ENCODE measurements at places on chromosomes 3 and 15.

DNA sequence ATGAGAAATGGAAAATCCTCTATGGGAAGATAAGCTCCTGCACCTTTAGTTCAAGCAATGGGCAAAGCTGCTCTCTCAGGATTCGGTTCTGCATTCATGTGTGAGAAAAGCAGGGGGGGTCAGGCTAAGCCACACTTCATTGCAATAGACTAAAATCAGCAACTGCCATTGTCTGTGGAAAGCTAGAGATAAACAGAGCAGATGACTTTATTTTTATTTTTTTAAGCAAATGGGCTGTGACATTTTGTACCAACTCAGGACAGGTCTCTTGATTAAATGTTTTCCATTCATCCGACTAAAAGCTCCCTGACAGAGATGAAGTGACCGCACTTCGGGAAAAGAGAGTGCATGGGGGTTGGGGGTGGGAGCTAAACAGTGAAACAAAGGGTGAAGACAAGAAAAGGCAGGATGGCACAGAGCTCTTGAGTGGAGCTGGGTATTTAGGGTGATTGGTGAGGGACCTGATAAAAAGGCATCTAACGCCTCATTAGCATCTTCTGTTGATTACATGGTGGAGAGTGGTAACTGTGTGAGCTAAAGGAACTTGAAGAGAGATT lies 987.4 kb downstream of the TUSC7 start:
- no peak for DNase-seq

- DNase-seq, result no peak
Observed at GRCh38 chr15:90680371-90680935, 36.7 kb upstream of the BLM start.

- no peak for DNase-seq
Observed at GRCh38 chr3:106514431-106514830, 645.6 kb upstream of the CBLB start.

DNA sequence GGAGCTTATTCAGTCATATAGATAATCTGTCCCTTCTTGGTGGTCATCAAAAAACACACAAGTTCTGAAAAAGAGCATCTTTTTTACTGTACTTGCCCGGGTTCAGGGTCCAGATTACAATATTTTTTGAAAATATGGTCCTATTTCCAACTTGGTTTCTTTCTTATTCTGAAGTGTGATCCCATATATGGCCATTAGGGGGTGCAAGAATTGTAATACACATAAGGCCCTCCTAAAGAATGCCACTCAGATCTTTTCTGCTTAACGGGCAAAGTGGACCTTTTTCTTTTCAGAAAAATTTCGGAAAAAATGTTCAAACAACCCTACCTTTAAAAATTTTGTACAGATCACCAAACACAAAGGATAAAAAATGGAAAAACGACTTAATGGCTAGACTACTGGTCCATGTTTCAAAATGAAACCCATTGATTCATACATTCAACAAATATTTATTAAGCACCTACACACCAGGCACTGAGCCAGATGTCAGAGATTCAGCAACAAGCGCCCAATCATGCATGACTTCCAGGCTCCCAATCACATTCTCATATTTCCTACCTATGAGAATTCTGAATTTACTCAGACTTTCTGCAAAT lies 102.0 kb upstream of the MYRIP start:
- peak; percentile 23 for DNase-seq

DNA sequence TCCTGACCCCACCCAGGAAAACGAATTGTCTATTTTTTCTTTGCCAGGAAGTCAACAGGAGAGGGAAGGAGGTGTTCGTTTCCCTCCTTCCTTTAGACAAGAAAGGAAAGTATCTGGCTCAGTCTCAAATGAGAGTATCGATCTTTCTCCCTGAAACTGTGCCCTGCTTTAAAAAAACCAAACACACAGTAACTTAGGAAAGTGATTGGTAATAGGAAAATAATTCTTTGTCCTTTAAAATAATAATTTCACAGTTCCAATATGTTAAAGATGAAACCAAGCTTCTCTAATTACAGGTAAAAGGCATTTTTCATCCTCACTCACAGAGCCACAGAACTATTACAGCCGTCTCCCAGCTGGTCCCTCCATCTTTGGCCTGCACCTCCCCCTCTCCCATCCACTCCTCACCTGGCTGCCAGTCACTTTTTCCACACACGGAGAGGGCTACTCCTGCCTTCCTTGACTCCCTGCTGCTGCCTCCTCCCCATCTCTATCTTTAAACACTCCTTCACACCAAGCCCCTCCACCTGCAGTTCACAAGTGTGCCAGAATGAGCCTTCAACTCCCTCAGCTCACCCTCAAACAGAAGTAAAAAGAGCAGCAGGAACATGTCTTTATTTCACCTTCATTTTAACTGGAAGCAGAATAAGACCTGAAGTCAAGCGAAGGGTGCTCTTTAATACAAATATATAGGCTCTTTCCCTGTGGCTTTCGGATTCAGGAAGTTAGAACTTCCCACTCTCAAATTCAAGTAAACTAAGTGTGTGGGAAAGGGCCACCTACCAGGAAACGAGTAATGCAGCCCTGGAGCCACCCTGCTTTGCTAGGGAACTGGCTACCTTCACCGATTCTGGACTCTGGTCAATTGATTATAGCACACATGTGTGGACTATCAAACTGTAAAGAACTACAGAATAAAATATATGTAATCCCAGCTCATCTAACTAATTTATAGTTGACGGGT lies 116.4 kb downstream of the SENP2 start:
- no peak for DNase-seq

DNA sequence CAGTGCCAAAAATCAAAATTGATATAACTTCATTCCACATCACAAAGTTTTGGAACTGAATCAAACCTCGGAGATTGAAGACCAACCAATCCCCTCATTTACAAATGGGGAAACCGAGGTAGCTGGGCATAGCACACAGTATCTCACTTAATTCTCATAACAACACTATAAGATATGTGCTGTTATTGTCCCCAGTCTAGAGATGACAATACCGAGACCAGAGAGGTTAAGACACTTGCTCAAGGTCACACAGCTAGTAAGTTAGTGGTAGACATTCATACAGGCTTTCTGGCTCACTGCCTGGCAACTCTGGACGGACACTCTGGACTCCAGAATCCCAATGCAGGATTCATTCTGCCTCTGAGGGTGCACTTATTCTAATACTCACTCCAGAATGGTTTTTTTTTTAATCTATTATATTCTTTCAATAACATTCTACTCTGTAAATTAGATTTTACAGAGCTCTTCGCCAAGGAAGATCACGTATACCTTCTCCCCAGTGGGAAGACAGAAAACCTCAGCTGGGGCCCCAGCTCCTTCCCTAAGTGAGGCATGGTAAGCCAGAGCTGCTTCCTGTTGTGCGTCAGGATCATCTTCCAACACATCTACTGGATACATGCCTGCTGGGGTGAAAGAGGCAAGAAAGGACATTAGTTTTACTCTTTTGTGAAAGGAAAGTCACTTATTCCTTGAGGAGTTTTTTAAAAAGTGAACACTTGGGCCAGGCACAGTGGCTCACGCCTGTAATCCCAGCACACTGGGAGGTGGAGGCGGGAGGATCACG lies 128.4 kb upstream of the IGF1R start:
- no peak for DNase-seq

GRCh38 chr3:51384055-51384725 lies 901 bp upstream of the MANF start:
- no peak for DNase-seq

- DNase-seq, result no peak
Observed at GRCh38 chr15:37819191-37819590, 115.2 kb upstream of the TMCO5A start.

- DNase-seq, result no peak
Observed at GRCh38 chr3:148711981-148712666, 14.4 kb downstream of the AGTR1 start.

GRCh38 chr15:70690491-70691276 lies 72.7 kb downstream of the UACA start:
- no peak for DNase-seq

DNA sequence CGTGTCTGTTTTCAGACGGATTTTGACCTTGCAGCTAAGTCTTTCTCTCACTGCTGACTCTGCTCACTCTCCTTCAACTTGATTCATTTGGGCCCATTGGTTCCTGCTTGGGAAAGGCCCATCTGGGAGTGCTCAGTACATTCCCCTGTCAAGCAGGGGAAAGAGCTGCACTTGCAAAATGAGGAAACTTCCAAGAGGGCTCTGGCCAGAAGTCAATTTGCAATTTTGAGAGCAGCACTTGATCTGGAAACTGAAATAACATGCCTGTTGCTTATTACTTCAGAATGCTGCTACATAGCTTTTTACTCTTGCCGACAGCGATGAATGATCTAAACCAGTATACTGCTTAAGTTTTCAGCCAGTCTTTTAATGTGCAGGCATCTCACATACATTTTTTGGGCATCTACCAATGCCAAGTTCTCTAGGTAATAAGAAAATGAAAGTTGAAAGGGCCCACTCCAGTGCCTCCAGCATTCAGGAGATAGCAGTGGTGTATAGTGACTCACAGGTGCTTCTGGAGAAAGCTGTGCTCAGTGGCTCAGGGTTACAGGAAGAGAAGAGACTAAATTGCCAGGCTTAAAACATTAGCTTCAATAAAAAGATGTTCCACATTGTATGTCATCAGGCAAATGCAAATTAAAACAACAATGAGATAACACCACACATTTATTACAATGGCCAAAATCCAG lies 70.1 kb upstream of the RORA start:
- no peak for DNase-seq

- no peak for DNase-seq
Observed at GRCh38 chr3:157544501-157545130, 41.4 kb upstream of the VEPH1 start.

- DNase-seq, result no peak
Observed at GRCh38 chr3:133779626-133780203, 25.9 kb upstream of the SRPRB start.

DNA sequence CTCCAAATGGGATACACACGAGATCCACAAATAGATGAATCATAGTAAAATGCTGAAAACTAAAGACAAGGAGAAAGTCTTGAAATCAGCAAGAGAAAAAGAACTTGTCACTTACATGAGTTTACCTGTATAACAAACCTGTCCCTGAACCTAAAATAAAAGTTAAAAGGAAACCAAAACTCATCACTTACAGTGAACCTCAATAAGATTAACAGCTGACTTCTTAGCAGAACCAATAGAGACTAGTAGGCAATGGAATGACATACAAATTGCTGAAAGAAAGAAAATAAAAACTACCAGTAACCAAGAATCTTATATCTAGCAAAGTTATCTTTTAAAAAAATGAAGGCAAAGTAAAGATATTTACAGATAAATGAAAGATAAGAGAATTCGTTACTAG lies 27.4 kb downstream of the SEC22A start:
- DNase-seq, result peak; percentile 5

GRCh38 chr3:39166134-39166710 lies 12.8 kb upstream of the CSRNP1 start:
- no peak for DNase-seq

- DNase-seq, result no peak
Observed at GRCh38 chr3:186476044-186476468, 68.1 kb downstream of the CRYGS start.

DNA sequence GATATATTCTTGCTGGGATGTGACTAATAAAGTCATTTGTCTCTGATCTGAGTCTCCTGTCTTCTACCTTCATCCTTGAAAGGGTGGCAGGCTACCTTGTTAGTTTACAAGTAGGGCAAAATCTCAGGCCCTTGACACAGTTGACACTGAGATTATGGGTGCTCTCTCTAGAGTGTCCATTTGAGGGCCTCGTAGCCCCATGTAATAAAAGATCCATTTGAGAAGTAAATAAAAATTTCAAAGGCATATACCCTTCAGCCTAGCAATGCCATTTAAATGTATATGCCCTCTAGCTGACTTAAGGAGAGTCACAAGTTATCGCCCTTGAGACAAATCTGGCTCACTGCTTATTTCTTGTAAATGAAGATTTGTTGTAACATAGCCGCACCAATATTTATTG lies 98.6 kb downstream of the TCF12 start:
- no peak for DNase-seq

DNA sequence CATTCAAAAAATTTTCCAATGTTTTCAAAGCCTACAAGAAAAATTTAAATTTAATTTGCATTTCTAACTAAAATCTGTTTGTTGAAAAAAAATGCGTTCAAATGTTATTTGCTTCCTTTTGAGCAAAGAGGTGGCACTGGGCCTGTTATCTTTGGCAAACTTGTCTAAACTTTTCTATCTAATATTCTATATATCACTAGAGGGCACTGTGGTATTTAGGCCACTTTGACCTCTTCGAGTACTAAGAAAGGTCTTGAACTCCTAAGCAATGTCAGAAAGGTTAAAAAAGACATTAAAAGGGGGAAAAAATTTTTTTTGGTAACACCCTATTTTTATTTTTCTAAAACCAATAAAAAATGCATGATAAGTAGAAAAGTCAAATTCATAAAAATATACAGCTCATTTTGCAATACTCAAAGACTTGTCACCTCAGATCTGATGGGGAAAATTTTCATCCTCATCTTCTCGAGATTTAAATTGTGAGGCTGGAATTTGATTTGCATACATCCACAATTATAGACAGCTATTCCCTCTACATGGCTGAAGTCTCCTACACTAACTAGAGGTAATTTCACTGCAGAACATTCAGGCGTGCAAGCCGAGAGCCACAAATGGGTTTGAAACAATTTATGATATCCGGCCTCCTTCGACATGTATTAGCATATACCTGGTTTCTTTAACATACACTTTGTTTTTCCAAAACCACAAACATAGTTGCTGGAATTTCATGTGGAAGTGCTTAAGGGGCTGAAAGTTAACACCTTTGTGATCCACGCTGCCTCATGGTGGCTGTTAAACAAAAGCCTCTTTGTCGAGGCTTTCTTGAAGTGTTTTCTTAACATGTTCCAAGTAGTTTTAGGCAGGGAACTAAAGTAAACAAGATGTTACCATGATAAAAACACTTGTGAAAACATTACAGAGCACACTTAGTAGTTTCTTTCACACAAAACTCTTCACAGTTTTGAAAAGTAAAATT lies 576.4 kb downstream of the FOXP1 start:
- peak; percentile 63 for DNase-seq

GRCh38 chr3:118772547-118773011 lies 262.1 kb downstream of the IGSF11 start:
- no peak for DNase-seq

GRCh38 chr3:14311729-14312128 lies 90.7 kb upstream of the SLC6A6 start:
- no peak for DNase-seq

DNA sequence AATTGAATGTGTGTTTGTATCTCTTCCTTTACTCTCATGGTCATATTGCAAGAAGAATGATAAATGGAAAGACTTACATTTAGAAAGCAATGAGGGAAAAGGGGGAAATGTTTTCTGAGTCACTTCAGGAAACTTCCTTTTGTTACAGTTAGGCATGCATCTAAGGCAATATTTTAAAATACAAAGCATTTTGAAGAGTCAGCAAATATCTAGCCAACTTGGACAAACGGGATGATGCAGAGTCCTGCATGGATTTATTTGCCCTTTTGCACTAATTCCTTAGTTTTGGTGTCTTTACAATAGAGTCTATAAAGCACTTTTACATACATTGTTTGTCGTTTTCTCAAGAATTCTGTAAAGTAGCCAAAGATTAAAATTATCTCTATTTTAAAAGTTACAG lies 286.2 kb upstream of the UBE2E2 start:
- no peak for DNase-seq

All from T47D (cell line).